ENCODE measurements at places on chromosomes 4 and X. TPM values are rescaled to one million over a fixed set of nuclear protein-coding genes. Genes with fewer than 3 reads are reported as not detected.

DNA sequence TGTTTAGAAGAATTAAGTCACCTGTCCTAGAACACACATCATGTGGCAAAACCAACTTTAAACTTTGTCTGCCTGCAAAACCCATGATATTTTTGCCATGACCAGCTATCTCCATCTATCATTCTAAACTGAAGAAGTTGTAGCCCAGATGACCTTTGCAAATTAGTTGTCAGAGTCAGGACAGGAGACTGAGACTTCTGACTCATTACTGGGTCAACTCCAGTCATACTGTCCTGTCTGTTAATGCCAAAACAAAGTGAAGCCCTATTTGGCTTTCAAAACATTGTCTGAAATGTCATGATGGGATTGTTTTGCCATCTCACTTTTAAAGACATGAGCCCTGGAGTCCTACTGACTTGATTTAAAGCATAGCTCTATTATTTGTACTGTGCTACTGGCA is 365.7 kb upstream of the CPEB2 start:
- DNase-seq: no peak

DNA sequence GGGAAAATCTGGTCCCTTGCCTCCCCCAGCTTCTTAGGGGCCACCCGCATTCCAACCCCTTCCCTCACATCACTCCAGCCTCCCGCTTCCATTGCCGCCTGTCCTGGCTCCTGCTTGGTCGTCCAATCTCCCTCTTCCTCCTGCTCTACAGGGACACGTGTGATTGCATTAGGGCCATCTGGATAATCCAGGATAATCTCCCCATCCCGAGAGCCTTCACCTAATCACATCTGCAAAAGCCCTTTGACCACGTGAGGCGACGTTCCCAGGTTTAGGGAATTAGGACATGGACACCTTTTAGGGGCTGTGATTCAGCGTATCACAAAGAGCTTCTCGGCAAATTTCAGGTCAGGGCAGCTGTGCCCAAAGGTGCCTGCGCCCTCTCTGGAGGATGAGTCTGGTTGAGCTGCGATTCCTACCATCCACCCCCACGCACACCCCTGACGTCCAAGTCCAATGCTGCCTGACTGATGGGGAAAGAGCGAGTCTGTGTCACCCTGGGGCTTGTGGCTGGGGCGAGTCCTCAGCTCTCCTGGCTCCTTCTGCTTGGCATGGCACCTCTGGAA is 104.6 kb downstream of the PSAPL1 start:
- DNase-seq: no peak

DNA sequence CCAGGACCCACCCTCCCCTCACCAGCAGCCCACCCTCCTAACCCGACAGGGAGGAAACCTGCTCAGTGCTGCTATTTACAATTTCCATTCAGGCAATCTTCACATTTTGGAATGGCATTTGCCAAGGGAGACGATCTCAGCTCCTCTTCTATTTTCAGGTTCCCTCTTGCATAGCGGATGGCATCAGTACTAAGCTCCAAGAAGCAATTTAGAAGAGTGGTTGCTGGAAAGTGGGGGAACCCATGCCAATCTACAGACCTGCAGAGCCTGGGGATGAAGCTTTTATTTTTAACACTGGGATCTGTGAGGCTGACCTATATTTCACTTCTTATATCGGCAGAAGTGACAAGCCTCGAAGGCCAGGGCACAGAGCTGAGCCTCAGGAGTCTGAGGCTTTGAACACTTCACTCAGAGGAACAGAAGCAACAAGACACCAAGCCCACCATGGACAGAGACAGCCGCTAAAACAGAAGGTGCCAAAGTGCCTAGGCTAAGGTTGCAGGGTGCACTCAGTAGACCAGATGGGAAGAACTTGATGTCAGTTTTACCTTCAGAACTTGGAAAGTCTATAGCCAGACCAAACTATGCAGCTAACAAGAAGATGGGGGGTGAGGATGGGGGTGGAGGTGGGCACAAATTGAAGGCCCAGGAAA is 44.0 kb downstream of the SCD5 start:
- DNase-seq: no peak

DNA sequence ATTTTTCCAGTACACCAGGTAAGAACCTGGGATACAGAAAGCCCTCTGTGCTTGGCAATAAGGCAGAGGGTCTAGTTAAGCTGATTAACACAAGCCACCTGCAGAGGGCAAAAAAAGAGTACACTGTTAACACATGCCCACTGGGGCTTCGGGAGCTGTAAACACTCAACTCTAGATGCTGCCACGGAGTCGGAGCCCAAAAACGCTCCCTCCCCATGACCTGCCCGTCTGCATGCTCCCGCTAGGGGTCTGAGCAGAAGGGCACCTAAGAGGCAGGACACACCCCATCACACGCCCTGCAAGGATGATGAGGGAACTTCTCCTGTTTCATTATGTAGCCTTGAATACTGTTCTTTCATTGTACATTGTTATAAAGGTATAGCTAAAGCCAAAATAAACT is 715.6 kb upstream of the AADAT start:
- no peak for DNase-seq

GRCh38 chr4:150217192-150217591 is 138.9 kb downstream of the DCLK2 start:
- peak; percentile 23 for DNase-seq

Gene TIGD4
- under 0.01 TPM for total RNA-seq

Gene MND1
- total RNA-seq: 0.54 TPM

DNA sequence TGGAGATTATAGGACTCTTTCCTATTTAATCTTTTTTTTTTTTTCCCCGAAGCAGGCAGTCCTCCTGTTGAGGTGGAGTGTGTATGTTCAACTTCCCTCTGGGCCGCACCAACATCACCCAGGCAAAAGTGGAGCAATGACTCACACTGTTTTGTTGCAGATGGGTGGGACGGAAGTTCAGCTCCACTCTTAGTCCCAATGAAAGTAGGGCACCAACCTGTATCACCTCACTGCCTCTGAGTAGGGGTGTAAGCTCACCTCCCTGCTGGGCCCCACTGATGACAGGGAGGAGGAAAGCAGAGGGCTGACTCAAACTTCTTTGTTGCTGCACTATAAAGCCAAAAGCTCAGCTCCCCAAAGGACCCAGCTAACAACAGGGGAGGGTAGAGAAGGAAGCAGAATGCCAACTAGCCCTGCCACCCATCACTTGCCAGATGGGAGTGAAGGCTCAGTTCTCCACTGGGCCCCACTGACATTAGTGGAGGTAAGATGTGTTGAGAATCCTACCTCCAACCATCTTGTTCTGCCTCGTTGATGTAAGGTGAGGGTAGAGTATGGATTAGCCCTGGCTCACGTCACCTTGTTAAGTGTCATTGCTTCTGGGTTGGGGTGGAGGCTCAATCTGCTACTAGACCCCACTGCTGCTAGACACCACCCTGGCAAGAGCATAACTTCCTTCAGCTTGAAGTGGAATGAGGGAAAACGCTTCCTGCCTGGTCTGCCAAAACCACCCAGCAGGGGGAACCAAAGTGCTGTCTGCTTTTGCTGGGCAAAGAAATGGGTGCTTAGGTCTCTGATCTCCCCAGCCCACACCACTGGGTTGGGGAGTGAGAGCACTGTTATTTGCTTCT is 14.1 kb downstream of the RPS6KA3 start:
- no peak for DNase-seq

DNA sequence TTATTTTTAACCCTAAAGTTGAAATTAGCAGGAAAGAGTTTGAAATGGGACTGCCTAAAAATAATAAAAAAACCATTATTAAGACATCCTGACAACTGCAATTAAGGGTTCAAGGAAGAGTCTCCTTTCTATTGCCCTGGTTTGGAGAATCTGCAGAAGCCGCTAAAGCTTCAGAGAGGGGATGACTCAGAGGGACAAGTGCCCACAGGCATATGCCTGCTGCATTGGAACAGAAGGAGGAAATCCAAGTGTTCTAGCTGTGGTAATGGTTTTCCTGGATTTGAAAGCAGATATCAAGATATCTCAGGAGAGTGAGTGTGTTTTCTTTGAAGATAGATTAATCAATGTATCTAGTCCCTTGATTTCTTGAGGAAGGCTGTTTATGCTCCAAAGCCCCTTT is 235.1 kb upstream of the TAPT1 start:
- no peak for DNase-seq

DNA sequence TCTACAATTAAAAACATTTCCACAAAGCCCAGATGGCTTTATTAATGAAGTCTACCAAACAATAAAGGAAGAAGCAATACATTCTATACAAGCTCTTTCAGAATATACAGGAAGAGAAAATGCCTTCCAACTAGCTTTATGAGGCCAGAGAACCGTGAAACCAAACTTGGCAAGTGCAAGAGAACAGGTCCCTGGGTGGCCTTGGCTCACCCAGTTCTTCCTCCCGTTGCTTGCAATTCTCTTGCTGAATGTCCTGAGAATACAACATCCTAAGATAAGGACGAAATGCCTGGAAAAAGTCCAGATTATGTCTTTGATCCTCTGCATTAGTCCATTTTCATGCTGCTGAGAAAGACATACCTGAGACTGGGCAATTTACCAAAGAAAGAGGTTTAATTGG is 204.9 kb downstream of the MAD2L1 start:
- DNase-seq: no peak

DNA sequence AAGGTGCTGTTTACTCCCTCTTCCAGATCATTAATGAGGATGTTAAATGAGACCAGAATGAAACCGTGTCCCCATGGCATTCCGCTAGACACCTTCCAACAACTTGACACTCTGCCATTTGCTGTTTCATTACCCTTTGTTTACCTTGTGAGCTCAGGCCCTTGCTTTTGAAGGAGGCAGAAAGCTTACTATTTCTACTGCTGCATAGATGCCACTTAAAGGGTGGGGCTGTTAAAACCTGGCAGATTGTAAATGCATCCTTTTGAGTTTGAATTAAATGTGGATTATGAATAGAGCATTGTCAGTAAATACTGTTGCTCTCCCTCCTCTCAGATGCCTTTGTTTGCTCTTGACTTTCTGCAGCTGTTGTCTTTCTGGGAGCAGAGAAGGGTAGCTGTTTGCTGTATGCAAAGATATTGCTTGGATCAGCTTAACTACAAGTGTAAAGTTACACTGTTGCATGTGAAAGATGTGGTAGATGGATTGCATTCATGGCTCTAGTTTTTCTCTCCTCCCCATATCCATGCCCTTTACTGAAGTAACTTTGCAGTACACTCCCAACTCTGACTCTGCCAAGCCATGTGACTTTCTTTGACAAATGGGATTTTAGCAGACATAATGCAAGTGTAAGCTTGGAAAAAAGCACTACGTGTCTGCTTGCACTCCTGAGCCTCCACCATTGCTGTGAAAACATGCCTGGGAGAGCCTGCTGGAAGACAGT is 75.0 kb upstream of the DHX15 start:
- DNase-seq: no peak

DNA sequence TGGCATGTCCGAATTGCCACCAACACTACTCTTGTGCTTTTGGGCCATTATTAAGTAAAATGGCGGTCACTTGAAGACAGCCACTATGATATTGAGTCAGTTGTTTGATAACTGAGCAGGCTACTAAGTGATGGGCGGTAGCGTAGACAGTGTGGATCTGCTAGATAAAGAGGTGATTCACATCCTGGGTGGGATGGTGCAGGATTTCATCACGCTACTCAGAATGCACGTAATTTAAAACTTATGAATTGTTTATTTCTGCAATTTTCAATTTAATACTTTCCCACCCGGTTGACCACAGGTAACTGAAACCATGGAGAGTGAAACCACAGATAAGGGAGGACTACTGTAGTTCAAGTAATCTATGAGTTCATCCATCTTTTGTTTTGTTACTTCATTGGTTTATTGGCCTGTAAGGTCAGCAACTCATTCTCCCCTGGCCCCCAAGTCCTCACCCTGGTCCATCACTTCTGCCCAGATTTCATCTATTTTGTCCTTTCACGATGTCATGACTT is 2.9 kb downstream of the ARAF start:
- no peak for DNase-seq

DNA sequence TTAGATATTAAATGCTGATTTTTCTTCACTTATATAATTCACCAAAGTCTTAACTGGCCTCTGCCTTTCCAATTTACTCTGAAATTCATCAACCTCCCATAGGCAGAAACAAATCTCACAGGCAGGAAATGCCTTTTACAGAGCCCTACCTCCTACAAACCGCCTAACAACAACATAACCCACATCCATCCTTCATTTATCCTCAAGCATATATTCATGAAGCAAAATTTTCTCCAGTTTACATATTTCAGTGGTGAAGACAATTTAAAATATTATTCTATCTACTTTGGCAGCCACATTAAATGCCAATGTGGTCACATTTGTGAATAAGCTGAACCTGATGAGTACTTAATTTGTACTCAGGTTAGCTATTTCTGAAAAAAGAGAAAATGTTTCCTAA is 30.3 kb downstream of the SEPSECS start:
- no peak for DNase-seq

DNA sequence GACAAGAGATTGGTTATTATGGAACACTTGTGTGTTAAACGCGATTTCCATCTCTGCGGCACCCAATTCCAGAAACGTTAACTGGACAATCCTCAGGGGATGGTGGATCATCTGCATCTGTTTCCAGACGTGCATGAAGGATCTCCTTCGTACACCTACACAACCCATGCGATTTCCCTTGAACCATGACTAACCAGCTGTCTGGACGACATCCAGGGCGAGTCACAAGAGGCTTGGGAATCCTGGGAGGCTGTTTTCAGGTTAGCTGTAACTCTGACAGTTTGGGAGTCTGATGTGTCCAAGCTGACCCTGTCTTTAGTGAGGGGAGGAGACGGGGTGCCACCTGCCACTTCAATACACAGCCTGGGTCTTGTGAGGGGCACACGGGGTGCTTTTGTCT is 84.5 kb downstream of the GATB start:
- DNase-seq: no peak

DNA sequence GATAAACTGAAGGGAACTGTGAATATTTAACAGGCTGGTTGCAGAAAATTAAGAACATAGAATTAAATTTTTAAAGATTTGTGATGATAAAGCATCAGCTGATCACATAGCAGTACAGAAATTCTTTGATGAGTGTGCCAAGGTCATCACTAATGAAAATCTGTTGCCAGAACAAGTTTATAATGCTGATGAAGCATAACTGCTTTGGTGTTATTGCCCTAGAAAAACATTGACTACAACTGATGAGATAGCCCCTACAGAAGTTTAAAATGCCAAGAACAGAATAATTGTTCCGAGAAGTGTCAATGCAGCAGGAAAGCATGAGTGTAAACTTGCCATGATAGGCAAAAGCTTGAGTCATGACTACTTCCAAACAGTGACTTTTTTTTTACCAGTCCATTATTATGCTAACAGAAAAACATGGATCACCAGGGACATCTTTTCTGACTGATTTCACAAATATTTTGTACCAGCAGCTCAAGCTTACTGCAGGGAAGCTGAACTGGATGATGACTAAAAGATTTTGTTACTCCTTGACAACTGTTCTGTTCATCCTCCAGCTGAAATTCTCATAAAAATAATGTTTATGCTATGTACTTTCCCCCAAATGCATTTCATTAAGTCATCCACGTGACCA is 1136.6 kb downstream of the FAT4 start:
- DNase-seq: no peak

- peak; percentile 20 for DNase-seq
These were observed 95.8 kb downstream of the MGST2 start for GRCh38 chr4:139761461-139761860.

Gene S100P
- total RNA-seq: 0.27 TPM

- no peak for DNase-seq
These were observed 350.8 kb upstream of the KLF3 start for GRCh38 chr4:38313175-38313574.

GRCh38 chr4:114601304-114602052 is 2.9 kb downstream of the UGT8 start:
- no peak for DNase-seq

Gene CNOT6L
- total RNA-seq: 42.0 TPM

GRCh38 chrX:40418813-40419195 is 162.0 kb upstream of the ATP6AP2 start:
- no peak for DNase-seq

Gene IL9R
- total RNA-seq: 4.6 TPM

Gene RNF150
- total RNA-seq: 4.0 TPM

Data from hematopoietic multipotent progenitor cell (in vitro differentiated cells).